NCI-H2227 treated with DMSO at 0.1 percent for 48 hours (cell line): ENCODE measurements at places on chromosomes 4 and X.
A peak's percentile ranks its signal among the peaks of the same experiment; 100 is the strongest.

- DNase-seq: peak; percentile 20
These were observed 23.3 kb upstream of the SCML2 start for GRCh38 chrX:18377796-18378195.

- no peak for DNase-seq
These were observed 8.8 kb downstream of the DIAPH2 start for GRCh38 chrX:96693407-96693806.

DNA sequence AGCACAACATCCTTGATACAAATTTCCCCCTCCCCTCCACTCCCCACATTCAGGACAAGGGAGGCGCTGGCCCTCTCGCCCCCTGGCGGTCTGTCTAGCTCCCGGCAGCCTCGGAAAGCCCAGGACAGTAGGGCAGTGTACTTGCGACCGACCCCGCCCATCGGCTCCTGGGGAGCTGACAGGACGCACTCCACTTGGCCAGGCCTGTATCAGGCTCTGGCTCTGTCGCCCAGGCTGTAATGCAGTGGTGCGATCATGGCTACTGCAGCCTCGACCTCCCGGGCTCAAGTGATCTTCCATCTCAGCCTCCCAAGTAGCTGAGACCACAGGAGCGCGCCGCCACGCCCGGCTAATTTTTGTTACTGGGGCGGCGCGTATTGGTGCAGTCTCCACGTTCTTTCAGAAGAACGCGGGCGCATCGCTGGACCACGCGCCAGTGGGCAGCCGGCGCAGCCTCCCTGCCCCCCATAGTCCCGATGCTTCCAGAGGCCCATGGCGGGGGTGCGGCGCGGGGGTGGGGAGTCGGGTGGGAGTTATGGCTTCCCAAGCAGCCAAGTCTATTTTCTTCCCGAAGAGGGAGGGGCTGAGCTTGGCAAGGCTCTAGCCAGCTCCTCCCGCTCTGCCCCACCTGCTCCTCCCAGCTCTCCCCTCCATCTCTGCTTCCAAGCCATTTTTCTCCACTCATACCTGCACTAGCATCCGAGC is 7.8 kb upstream of the AKAP14 start:
- DNase-seq: peak; percentile 87

GRCh38 chrX:99663136-99663535 is 746.9 kb downstream of the PCDH19 start:
- no peak for DNase-seq

DNA sequence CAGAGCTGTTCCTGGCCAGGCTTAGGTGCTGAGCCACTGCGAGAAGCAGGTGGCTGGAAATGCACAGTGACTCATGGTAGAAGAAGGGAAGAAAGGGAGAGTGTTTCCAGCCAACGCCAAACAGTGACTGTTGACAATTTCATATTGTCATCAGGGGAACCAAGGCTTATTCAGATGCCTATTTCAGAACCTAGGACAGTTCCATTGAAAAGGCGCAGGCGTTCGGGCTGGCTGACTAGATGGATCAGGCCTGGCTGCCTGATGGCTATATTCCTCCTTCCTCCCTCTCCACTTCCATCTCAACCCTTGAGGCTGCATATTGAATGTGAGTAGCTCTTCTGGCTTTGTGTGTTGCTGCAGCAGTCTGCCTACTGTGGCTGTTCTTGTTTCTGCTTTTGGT is 73.0 kb upstream of the FRMPD4 start:
- no peak for DNase-seq

- no peak for DNase-seq
These were observed 72.4 kb downstream of the CCNG2 start for GRCh38 chr4:77229433-77229832.

DNA sequence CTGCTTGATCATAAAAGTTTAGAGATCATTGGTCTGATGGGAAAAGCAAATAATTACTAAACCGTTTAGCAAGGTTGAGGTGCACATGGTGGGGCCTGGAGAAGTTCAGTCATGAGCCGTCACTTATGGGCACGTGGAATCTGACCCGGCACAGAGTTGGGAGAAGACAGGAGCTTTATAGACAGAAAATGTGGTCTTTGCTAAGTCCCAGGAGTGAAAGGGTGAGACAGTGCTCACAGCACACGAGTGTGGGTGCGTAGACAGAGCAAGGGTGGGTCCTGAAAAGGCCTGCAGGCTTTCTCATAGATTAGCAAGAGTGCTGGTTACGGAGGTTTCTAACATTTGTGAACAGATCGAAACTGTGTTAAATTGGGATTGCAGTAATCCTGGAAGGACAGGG is 43.8 kb downstream of the HTT start:
- DNase-seq: no peak

- no peak for DNase-seq
These were observed 5.1 kb upstream of the WDR1 start for GRCh38 chr4:10121568-10122208.

GRCh38 chr4:53141308-53141707 is 224.6 kb downstream of the SCFD2 start:
- no peak for DNase-seq

DNA sequence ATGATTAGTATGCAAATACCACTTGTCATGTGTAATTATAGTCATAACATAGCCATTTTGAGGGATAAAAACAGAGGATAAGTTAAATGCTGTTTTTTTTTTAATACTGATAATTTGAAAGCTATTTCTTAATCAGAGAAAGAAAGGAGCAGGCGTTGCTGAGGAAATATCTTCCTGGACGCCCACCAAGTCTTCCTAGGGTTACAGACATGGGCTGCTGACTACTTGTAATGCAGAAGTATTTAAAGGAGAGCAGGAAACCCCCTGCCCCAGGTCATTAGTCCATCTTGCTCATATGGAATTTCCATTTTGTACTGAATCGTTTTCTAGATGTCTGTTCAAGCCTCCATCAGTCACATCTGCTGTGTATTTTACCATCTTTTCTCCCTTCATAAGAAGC is 176.2 kb downstream of the ADGRL3 start:
- no peak for DNase-seq

DNA sequence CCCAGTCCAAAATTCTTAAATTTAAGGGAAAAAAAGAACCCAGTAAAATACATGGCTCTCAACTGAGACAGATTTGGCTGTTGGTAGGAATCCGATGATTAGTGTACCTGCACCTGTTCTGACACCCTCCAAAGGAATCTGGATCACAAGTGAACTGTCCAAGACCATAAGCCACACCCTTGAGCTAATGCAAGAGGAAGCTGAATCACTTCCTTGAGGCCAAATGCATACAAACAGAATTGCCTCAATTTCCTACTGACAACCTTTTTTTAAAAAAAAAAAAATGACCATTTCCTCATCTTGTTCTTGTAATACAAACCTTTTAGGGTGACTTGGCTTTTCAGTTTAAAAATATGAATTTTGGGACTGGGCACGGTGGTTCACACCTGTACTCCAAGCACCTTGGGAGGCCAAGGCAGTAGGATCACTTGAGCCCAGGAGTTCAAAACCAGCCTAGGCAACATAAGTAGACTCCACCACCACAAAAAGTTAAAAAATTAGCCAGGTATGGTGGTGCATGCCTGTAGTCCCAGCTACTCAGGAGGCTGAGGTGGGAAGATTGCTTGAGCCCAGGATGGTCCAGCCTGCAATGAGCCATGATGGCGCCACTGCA is 10.7 kb upstream of the FBXL5 start:
- no peak for DNase-seq

DNA sequence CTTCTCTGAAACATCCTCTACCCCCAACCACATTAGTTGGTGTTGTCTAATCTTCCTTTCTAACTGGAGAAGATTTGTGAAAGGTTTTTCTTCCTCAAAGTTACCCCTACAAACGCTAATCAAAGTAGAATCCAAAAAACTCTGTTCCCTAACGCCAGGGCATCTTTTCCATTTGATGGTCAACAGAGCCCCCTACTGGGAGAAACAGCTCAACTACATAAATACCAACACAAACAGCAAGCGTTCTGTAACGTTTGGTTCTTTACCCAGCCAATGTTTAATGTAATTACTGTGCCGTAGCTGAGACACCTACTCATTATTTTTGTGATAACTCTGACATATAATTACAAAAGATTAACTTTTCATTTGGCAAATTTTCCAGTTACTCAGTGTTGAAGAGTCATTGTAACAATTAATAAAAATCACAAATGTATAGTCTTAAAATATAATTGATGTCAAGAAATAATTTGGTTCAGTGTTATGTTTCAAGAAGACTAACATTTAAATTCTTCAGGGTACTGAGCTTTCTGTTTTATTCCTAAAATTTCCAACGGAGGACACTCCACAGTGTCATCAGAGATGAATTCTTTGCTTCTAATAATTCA is 94.9 kb upstream of the TBC1D9 start:
- peak; percentile 46 for DNase-seq

GRCh38 chrX:153669174-153669890 is 4.3 kb downstream of the PNCK start:
- no peak for DNase-seq

DNA sequence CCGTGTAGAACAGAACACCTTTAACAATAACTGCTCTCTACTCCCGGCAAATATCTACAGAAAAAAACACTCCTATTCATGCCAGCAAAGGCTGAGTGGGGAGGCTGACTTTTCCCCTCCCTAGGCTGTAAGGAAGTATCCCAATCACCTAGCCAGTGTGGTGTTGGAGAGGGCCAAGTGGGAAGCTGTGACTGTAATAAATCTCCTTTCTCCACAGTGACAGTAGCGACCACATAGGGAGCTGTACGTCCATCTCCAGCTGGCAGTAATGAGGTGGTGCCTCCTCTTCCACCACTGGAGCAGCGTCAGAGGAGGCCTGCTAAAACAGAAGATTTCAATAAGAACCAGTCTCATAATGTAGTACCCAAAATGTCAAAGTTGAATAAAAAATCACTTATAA is 47.9 kb upstream of the PLAC1 start:
- DNase-seq: peak; percentile 57

DNA sequence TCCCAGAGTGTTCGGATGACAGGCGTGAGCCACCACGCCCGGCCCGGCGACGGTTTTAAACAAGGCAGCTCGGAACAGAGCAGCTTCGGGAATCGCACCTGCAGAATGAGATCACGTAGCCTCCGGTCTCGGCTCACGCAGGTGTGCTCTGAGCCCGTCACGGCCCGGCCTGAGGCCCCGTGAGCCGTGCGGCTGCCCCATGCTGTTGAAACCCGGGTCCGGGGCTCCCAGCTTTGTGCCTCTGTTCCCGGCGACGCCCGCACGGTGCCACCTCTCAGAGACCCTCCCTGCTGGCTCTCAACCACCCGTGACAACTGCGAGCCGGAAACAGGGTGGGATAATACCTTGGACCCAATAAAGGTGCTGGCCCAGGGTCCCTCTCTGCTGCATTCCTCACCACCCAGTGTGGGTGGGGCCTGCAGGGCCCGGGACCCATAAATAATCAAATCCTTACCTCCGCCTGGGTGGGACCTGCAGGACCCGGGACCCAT is 13.4 kb upstream of the PLCXD1 start:
- no peak for DNase-seq

GRCh38 chr4:2963966-2964471 is 648 bp downstream of the GRK4 start:
- DNase-seq: no peak

GRCh38 chrX:18995221-18995620 is 11.3 kb upstream of the PHKA2 start:
- DNase-seq: no peak

GRCh38 chrX:41043196-41043595 is 42.0 kb upstream of the USP9X start:
- no peak for DNase-seq

DNA sequence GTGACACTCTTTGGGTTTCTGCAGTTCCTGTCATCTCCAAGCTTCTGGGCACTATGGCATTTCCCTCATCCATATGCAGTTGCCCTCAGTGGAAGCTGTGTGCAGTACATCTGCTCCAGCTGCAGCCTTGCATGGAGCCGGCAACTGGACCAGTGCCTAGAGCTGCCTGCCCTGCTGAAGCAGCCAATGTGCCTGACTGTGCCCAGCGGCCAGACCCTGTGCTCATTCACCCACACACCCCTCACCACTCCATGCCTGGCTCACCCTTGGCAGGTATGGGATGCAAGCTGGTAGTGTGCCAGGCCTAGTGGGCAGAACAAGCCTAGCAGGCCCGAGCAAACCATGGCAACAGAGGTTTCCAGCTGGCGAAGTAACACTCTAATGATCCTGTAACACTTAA is 370.8 kb downstream of the FSTL5 start:
- no peak for DNase-seq

DNA sequence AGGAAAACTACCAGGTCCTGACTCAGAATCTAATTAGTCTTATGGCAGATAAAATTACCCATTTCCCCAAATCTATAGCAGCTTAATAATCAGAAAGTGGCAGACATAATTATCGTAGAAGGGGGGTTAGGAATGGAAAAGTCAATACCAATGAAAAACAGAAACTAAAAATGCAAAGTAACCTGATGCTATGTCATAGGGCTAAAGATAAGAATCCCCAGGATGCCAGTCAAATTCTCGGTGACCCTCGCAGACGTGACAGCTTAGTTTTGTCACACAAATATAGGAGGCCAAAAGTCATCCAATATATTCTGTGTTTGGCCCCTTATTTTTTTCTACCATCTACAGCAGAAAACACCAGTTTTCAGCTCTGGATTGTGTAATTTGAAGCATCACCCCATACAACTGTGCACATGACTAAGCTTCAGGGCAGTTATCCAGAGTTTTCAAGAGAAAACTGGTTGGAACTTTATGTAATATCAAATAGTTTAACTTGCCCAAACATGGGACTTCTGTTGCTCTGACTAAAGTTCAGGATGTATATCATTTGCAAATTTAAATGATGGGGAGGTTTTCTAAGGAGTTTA is 30.9 kb downstream of the RASSF6 start:
- no peak for DNase-seq

- no peak for DNase-seq
These were observed 23.5 kb downstream of the ARSJ start for GRCh38 chr4:113955948-113956347.

GRCh38 chrX:39253551-39253950 is 452.3 kb downstream of the MID1IP1 start:
- DNase-seq: no peak

GRCh38 chrX:40327085-40327484 is 229.3 kb upstream of the BCOR start:
- no peak for DNase-seq

- DNase-seq: no peak
These were observed 75.8 kb downstream of the RS1 start for GRCh38 chrX:18596096-18596495.

- no peak for DNase-seq
These were observed 127.4 kb downstream of the SH3RF1 start for GRCh38 chr4:169143335-169143734.
